ENCODE measurements at places on chromosomes 12 and 14.

DNA sequence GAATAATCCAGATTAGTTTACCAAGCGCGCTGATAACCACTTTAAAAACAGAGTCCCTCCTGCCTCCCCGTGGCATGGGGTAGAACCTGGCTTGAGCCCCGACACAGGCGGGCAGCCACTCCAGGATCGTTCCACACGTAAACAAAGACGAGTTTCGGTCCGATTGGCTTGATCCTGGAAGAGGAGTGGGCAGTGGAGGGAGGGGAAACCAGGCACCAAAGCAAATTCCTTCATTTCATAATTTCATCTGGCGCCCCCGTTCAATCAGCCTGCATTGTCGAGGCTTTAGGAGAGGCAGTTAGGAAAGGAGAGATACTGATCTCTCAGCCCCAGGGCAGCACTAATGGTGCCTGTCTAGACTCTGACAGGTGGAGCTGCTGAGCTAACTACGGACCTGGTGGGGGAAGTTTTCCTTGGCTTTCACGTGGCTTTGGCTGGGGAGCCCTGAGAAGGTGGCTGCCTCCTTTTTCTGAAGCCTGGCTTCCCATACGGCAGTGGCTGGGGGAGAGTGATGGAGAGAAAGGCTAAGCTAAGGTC is 751 bp upstream of the GPRC5A start:
- no peak for DNase-seq

- no peak for DNase-seq
Observed at GRCh38 chr12:95473231-95473883, 595 bp upstream of the METAP2 start.

DNA sequence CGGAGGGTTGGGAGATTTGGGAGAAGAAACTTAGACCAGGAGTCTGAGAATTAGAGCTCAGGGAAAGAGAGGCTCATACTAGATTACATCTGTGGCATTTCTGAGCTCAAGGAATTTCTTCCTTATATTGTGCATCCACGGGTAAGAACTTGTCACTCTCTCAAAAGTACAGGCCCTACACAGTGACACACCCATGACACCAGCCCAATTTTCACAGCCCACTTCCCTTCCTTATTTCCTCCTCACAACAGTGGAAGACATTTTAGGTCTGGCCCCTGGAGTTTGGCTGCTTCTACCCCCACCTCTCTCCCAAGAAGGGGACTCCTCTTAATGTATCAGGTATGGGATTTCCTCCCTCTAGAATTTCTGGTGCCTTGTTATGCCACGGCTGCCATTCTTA is 9.2 kb upstream of the ZNF385A start:
- no peak for DNase-seq

DNA sequence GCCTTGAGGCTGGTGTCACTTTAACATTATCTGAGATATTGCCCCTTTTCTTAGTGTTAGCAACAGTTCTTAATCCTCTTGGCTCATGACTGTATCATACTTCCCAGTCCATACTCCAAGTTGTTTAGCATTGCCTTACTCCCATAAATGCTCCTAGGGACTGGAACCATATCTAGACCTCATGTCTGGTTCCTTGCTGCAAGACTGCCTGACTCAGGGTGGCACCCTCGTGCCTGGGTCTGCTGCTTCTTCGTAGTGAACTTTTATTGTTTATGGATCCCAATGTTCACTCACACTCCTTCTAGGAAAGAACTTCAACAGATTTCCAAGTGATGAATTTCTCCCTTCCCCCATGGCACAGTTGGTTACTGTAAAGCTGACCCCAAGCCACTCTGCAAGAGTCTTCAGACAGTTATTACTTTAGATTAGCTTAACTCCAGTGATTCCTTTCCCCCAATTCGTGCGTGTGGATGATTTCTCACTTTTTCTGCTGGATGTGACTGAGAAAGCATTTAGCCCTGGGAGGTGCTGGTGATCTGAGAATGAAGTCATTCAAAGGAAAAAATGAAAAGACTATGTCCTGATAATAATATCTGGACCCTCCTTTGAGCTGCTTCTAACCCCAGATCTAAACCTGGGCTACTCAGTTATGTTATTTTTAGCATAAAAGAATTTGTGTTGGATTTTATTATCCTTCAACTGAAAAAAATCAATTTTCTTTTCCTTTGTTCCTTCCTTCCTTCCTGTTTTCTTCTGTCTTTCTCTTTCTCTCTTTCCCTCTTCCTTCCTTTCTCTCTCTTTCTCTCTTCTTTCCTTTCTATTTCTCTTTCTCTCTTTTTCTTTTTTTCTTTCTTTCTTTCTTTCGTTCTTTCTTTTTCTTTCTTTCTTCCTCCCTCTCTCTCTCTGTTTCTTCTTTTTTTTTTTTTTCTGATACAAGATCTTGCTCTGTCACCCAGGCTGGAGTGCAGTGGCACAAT is 47.5 kb upstream of the PPP1R12A start:
- no peak for DNase-seq

DNA sequence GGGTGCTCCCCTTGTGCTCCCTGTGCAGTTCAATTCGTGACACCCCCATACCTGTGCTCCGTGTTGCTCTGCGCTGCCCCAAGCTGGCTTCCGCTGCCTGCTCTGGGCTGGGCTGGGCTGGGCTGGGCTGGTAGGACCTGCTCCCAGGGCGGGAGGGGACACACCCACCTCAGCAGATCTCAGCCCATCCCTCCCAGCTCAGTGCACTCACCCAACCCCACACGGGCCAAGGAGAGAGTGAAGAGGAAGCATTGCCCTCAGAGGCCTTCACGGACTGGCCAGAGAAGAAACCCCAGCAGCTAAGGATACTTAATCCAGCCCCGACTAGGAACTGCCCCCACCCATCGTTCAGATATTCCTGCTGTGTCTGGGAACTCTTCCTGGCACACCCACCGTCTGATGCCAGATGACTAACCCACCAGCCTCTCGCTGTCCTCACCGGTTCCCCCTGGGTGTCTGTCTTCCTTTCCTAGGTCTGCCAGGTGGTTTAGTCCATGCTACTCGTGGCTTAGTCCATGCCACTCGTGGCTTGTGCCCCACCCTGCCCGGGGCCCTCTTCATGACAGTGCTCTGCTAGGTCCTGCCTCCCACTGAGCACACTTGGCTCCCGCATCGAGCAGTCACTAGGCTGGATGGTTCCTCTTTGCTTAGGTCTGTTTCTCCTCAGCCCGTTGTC is at the start of gene LPAR5:
Gene LPAR5 (minus strand): TSS at position 104 of the 676 bp plus-strand sequence. CDS start 14,711 bp downstream, outside the sequence.
- peak; percentile 24 for DNase-seq

DNA sequence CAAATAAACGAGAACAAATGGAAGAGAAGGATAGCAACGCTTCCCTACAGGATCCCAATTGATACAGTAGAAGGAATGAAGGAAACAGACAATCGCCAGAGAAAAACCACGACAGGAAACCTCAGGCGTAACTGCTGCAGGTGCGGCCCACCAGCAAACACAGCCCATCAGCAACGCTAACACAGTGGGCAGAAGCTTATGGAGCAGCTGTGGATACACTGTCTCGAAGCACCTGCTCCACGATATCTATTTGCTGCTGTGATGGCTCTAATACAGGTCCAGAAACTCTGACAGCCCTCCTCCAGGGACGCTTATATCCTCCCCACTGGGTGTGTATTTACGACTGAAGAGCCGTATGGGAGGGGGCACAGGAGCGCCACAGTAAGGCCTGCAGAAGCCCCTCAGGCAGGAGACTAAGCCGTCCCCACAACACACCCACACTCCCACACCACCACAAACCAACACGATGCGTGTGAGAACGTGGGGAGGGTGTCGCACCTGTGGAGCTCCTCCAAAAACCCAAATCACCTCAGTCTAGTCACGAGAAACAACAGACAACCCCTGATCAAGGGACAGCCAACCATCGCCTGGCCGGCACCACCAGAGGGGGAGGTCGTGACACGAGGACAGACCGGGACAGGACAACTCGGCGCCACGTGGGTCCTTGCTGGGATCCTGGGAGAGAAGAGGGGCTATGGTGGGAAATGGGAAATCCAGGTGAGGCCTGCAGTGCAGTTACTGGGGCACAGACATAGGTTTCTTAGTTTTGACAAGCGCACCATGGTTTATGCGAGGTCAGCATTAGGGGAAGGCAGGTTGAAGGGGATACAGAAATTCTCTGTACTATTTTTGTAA is 24.0 kb downstream of the POLE start:
- DNase-seq = no peak

GRCh38 chr12:106145539-106146447 is 7.0 kb upstream of the NUAK1 start:
- DNase-seq = no peak

DNA sequence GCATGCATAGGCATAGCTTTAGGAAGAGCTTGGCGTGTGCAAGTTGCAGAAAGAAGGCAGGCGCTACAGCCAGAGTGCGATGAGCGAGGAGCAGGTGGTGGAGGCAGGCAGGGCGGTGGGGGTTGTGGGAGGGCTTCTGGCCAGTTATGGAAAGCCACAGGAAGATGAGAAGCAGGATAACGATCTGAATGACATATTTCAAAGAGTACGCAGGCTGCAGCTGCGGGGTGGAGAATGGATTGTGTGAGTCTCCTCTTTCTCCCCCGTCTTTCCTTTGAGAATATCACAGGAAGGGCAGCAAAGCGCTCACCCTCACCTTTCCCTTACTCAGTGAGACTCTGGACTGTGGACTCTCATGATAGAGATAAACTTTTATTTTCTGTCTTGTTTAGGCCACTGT is 48.7 kb upstream of the PLXNC1 start:
- no peak for DNase-seq

GRCh38 chr12:122166422-122167349 is 7.3 kb downstream of the IL31 start:
- no peak for DNase-seq

DNA sequence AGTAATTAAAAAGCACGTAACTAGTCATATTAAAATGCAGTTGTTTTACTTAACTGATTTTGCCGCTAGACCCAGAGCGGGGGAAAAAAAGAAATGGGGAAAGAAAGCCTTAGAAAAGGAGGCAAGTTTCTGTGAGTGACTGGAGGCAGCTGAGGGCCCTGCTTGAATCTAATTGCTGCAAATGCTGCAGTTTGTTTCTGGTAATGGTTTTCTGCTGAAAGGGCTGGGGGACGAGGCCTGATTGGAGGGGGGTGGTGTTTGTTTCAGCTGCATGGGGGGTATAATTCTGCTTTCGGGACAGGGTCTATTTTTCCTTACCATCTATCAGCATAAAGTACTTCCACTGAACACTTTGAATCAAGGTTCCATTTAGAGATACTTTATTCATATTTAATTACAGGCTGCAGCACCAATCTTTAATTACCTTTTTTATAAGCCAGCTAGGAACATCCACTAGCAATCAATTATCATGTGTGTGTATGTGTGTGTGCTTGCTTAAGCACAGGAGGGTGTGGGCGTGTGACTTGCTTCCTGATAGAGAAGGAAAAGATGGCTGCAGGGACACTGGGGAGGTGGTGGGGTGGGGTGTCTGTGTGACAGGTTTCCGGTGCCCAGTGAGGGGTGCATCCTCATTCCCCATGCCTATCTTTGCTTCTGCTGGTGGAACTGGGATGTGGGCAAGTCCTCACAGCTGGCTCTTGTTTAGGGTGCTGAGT is 83.4 kb downstream of the ADCK1 start:
- DNase-seq = no peak

DNA sequence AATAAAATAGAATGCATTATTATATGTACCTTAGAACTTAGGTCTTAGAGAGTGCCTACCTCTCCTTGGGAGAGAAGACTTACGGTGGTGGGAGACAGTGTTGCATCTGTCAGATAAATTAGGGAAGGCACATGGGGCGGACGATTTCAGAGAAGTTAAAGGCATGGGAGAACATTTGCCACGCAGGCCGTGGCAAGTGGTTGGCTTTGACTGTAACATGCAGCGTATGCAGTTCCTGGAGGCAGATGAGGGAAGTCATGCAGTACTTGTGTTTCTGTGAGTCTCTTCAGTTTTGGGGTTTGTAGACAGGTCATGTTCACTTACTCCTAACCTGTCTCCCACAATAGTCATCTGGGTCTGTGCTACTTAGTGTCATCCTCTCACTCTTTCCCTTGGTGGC is 43.6 kb downstream of the ETV6 start:
- no peak for DNase-seq

DNA sequence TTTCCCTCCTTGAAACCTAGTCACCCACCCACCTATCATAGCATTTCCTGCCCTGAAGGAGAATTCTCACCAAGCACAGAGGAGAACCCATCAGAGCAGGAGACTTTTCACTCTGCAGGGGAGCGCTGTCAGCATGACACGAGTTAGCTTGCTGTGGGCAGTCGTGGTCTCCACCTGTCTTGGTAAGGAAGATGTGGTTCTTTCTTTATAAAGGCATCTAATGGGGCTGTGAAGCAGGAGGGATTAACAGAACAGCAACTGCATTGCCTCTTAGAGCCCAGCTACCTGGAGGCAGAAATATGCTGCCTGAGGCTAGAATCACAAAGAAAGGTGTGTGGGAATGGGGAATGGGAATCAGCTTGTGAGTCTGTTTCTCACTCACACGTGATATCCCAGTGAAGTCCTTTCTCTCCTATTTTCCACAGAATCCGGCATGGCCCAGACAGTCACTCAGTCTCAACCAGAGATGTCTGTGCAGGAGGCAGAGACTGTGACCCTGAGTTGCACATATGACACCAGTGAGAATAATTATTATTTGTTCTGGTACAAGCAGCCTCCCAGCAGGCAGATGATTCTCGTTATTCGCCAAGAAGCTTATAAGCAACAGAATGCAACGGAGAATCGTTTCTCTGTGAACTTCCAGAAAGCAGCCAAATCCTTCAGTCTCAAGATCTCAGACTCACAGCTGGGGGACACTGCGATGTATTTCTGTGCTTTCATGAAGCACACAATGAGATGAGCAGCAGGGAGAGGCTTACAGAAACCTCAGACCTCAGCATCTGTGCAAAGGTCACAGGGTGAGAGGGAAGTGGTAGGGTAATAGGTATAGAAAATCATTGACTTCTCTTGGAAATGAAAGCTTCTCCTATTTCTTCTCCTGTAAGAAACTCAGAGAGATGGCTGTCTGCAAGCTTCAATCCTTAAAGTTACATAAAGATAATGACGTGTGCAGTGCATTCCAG is 316.9 kb downstream of the DAD1 start:
- no peak for DNase-seq

DNA sequence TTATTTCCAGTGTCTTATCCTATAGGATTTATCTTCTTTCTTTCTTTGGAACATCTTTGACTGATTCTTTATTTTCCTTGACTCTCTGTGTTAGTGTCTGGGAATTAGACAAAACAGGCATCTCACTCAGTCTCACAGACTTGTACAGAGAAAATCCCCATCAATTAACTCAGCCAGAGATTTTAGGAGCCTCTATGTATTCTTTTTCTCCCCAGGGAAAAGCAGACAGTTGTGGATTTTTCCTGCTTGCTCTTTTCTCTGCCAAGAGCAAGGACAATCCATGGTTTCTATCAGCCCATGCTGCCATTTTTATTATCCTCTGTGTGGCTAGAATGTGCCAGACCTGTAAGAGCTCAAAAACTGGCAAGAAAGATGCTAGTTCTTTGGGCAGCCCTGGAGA is 595.1 kb downstream of the SNAPC1 start:
- no peak for DNase-seq

- DNase-seq = no peak
Observed at GRCh38 chr14:92926180-92926845, 3.4 kb downstream of the CHGA start.

DNA sequence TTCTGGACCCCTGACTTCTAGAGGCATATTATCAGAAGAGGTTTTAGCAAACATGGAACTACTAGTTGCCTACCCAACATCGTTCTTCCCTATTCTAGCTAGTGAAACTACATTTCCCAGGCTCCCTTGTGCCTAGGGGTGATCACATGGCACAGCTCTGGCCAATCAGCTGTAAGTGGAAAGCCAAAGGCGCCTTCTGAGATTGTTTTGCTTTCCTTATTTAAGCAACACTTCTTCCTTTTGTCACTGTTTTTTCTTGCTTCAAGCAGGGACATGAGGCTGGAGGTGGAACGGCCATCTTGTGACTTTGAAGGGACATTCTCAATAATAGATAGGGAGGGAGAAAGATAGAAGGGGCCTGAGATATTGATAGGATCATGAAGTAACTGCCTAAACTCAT is 136.7 kb downstream of the ZNF664 start:
- DNase-seq = no peak
